ENCODE measurements at places on chromosomes 3 and 15.

DNA sequence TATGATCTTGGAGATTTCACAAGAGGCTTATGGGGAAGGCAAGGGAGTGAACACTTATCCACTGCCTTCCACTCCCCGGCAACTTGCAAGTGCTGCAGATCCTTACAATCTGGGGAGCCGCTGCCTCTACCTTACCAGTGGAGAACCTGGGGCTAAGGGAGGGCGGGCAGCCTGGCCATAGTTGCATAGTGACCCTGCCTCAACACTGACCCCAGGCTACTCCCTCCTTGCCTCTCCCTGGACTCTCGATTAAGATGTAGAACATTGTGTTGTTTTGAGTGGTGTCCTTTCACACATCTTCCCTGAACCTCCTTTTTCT lies 30.6 kb downstream of the SLC6A11 start:
- DNase-seq: no peak

DNA sequence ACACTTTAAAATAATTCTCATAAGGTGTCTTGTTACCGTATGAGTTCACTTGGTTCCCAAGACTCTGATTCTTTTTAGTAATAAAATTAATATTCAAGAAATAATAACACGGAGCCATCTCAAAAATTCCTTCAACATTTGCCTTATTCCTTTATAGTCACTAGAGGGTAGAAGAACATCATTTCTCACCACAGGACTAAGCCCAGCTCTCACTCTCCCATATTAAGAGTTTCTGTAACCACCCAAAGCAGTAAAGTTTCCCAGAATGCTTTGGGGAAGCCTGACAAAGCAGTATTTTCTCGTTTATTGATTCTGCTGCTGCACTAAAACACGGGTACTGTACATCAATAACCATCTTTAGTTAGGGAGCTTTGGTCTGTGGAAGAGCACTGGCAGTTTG lies 114.9 kb downstream of the MCTP2 start:
- no peak for DNase-seq

- DNase-seq: no peak
These were observed 68.4 kb downstream of the CRTC3 start for GRCh38 chr15:90598031-90598577.

DNA sequence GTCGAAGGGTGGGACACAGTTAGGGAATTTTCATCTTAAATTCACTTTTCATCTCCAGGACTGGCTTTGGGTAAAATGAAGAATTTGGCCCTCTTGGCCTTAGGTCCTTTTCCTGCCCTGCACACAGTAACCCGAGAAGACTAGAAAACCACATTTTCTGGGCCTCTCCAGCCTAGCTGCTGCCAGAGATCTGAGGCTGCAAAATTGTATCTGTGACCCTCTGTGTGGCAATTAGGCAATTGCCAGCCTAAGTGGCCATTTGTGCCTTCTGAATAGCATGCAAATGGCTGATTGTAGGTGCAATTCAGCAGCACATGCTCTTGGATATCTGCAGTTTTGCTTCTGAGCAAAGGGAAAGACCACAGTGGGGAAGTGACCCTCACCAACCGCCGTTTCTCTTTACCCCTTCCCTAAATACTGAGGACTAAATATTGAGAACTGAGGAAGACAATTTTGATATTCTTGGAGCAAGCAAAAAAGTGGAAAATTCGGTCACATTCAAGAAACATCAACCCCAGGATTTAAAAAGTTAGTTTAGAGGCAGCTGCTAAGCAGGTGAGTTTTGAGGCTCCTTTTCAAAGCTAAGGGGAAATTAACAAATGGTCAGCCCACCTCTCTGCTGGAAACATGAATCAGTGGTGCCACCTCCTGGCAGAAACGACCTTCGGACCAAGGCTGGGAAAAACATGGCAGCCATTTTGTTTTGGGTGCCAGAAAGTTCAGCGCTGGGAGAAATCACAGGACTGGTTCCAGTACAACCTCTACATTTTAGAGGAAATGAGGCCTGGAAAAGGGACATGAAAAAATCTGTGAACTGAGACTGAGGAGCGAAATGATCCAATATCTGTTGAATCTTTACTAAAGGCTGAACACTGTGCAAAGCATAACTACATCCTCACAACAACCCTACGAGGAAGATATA lies 56.6 kb upstream of the PRTG start:
- no peak for DNase-seq

GRCh38 chr3:129046037-129046731 lies 14.4 kb upstream of the GP9 start:
- no peak for DNase-seq

- DNase-seq: no peak
These were observed 109.4 kb upstream of the FGF7 start for GRCh38 chr15:49313650-49314049.

DNA sequence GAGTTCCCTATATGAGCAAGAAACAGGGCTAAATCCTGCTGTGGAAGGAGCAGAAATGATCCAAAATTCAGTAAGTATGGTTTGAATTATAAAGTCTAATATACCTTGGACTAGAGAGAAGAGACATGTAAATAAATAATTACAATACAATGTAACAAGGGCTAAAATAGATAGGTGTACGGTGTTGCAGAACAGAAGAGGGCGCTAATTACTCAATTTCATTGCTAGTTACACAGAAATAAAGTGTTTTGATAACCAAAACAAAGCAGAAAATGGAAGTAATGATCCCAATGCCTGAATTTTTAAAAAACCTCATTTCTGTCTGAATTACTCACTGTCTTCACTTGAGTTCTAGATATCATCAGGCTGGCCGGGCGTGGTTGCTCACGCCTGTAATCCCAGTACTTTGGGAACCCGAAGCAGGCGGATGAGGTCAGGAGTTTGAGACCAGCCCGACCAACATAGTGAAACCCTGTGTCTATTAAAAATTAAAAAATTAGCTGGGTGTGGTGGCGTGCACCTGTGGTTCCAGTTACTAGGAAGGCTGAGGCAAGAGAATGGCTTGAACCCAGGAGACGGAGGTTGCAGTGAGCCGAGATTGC lies 8.3 kb upstream of the PLCH1 start:
- no peak for DNase-seq

- no peak for DNase-seq
These were observed 21.6 kb upstream of the PSTPIP1 start for GRCh38 chr15:76973362-76973743.

- DNase-seq: no peak
These were observed 38.3 kb downstream of the CPN2 start for GRCh38 chr3:194312743-194313281.

DNA sequence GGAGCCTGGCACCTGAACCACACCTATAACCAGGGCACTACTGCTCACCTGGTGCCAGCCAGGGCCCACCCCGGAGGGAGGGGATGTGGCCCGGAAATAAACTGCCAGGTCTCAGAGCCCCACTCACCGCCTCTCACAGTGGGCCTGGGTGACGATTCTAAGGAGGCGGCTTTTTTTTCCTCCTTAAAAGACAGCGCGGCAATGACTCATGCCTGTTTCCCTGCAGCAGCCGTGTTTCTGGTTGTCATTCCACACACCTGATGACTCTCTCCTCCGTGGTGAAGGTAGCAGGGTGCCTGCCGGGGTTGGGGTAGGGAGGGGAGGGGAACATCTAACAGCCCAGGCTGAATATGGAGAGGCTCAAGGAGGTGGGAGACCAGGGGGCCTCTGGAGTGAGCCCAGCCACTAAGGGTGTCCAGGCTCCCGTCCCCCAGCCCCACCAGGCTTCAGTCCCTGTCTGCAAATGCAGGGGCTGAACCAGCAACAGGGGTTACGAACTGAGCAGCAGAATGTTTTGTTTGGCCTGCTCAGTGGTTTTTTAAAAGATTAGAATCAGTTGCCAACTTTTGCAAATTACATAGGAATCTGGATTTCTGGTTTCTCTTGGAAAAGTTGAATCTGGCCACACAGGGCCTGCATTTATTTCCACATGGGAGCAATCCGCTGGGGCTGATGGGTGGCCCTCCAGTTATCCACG lies 127.3 kb upstream of the LINGO1 start:
- DNase-seq: no peak

DNA sequence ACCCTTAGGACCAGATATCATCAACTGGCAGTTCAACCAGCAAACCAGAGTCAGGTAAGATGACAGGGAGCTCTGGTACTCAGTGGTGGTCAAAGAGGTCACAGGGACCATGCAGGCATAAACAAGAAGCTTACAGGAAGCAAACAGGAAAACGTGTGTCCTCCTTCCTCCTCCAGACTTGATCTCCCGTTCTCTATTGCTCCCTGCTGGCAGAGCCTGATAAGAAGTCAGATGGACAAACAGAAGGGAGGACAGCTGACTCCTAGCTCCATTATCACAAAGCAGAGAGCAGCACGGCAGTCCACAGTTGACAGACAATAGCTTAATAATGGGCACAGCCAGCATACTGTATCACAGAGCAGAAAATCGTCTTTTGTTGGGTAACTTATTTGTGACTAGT lies 156.5 kb upstream of the SLC2A2 start:
- DNase-seq: no peak

- DNase-seq: no peak
These were observed 767 bp downstream of the AP3S2 start for GRCh38 chr15:89893027-89893426.

DNA sequence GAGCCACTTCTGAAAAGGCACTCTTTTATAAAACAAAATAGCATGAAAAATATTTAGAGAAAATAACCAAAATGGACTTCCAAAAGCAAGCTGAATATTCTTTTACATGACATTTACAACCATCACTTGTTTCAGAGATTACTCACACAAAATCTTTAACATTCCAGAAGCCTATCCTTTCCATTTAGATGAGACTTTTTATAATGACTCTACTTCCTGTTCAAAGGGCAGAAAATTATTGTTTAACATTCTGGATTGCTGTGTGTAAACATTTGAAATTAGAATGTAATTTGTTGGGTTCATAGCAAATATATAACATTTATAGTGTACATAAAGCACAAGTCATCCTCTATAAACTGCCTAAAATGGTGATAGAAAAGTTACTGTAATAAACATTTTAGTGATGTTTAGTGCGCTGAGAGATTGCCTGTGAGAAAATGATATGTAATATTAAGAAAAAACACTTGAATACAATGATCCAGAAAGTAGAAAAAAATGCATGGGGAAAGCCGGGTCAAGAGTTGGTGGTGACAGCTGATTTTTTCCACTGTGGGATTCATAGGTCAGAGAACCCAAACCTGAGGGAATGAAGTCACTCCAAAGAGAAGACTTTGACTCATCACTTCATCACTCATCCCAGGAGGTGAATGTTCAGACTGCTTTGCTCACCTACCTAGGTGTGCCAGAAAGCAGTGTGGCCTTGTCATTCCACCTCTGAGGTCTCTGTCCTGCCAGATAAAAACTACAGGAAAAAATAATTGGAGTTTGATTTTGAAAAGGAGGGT lies 305.8 kb downstream of the ARPP21 start:
- DNase-seq: no peak

DNA sequence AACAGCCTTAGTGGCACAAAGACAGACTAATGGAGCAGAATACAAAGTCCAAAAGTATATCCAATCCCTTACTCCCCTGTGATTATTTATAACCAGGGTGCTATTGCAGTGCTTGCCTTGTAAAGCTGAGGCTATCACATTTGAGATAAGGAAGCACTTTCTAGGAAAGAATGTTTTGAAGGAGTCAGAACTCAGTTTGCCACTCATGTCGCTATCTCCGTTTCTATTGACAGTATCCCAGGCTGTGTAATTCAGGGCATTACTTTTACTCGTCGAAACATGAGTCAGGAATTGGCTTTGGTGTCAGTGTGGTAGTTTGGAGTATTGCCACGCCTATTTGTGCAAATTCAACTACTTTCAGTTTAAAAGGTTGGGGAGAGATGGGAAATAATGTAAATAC lies 78.4 kb downstream of the FBXL2 start:
- no peak for DNase-seq

Data from cerebellar nuclear complex (tissue), 1 donor.